KBM-7 (cell line): ENCODE measurements at places on chromosomes 11 and 22.

GRCh38 chr22:44741929-44742328 is 10.4 kb upstream of the ARHGAP8 start:
- no peak for DNase-seq

DNA sequence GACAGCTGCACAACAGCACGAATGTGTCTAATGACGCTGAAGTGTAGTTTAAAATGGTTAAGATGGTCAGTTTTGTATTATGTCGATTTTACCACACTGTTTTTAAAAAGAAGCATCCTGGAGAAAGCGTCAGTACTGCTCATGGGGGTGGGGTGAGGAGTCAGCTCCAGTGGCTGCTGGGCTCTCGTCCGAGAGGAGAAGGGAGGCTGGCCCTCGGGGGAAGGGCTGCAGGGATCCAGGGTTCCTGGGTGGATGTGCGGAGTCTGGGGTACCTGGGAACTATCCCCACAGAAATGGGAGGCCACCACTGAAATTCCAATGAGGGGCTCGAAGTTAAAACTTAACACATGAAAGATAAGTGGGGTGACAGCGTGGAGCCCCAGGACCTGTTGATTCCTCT is 11.9 kb downstream of the C11orf21 start:
- no peak for DNase-seq

- no peak for DNase-seq
Observed at GRCh38 chr11:72188267-72188666, 3.7 kb upstream of the FOLR1 start.

GRCh38 chr11:61477727-61478148 is 30.8 kb upstream of the LRRC10B start:
- peak; percentile 57 for DNase-seq

DNA sequence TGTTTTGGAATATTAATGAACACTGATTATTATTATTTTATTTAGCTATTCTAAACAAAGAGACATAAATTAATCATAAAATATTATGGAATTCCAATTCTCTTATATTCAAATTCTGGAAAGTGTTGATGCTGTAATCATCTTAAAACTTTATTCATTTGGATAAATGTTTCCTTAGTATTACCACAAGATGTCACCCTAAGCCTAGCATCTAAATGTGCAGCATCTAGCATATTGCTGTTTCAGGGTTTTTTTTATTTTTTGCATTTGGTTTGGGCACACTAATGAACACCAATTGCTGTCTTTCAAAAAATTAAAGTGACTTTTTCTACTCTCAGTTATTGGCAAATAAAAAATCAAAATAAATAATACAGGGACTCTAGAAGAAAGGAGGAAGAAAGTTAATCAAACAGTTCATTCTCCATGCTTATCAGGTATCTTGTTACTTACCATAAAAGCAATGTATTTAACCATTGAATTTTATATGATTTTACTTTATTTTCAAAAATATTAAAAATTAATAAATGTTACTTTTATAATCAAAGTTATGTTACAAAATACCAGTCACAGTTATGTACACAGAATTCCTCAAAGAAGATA is 31.8 kb downstream of the DLG2 start:
- DNase-seq: peak; percentile 49

GRCh38 chr11:2213384-2213842 is 41.8 kb upstream of the TH start:
- peak; percentile 17 for DNase-seq

DNA sequence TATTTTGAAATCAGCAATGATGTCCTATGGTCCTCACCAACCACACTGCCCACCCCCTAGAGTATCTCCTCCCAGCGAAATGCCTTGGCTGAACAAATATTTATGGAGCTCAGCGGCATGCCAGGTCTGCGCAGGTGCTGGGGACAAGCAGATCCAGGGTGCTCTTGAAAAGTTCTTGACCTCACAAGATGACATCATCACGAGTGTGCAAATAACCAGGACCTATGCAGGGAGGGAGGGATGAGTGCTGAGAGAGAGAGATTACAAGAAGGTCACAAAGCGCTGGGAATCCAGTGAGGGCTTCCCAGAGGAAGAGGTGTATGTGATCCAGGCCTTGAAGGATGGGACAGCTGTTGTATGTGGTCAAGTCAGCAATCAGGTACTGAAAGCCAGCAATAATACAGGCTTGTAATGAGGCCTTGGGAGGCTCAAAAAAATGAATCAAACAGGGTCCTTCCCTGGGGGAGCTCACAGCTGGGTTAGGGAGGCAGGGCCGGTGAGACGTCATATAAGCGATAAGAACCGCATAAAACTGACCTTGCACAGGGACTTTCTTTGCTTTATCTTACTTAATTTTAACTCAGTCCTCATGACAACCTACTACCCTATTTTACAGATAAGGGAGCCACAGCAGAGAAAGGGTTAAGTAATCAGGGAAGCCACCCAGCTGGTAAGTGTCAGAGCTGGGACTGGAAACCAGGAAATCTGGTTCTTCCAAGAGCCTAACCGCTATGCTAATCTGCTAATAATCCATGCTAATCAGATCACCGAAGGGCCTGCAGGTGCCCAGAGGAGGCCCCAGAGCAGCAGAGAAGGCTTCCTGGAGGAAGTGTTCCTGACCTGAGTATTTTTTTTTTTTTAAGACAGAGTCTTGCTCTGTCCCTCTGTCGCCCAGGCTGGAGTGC is 8.2 kb downstream of the ARRB1 start:
- DNase-seq: no peak

DNA sequence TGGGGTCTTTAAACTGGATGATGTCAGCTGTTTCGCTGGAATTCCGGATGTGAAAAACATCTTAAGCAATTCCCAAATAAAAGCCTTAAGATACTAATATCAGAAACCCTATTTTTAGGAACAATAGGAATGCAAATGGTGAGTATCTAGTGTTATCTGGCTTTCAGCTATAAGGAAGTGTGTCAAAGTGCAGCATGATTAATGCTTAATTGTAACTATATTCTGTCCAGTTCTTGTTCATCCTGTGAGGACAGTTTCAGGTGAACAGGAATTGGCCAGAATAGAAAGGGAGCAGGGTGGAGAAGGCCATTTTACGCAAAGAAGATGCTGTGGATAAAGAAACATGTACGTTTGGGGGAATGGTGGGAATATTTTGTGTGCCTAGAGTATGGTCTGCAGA is 108.2 kb downstream of the RASSF10 start:
- DNase-seq: no peak
